ENCODE measurements at places on chromosomes 6 and 20. TPM values are rescaled to one million over a fixed set of nuclear protein-coding genes. Genes with fewer than 3 reads are reported as not detected.
A peak's percentile ranks its signal among the peaks of the same experiment; 100 is the strongest.

The CLVS2 gene
- polyA plus RNA-seq = not detected

The AVP gene
- polyA plus RNA-seq = not detected

The COX4I2 gene
- polyA plus RNA-seq = not detected

The ENPP4 gene
- 26.0 TPM for polyA plus RNA-seq

The F13A1 gene
- polyA plus RNA-seq = 16.0 TPM

The LY6G5B gene
- polyA plus RNA-seq = 0.47 TPM

The DNAAF9 gene
- not detected for polyA plus RNA-seq

The CAGE1 gene
- polyA plus RNA-seq = not detected

DNA sequence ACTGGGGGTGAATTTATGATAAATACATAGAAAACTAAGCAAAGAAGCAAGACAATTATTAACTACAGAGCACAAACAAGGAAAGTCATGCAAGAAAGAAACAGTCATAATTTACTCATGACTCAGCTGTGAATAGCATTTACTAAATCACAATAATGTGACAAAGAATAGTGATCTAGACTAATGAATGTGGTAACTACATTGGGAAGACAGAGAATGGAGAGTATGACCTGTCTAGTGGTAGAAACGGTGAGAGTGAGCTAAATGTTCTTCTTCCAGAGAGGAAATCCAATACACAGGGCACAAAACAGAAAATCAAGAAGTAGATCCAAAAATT is 153.5 kb upstream of the DST start:
- no peak overlapping the region for H3K4me3 ChIP-seq
- H3K27me3 ChIP-seq = peaks cover 6% of the 10 kb centered on the region
- H3K27ac ChIP-seq = no peak overlapping the region

DNA sequence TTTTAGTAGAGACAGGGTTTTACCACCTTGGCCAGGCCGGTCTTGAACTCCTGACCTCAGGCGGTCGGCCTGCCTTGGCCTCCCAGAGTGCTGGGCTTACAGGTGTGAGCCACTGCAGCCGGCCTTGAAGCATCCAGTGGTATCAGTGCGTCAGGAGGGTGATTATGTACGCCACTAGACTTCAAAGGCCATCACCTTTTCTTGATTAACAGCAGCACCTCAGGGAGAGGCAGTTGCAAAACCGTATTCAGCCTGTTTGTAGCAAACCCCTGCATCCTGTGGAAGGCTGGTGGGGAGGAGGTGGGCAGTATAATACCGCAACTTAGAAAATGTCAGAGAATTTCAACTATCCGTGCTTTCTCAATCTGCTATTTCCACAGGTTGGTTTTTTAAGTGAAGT is 27.3 kb upstream of the SHLD1 start:
- H3K36me3 ChIP-seq = peaks cover 3% of the 10 kb centered on the region
- peaks cover 7% of the 10 kb centered on the region for H3K27me3 ChIP-seq
- peak; percentile 11 for DNase-seq
- peak overlapping the region; percentile 48 for H3K27ac ChIP-seq

- H3K36me3 ChIP-seq = peaks cover 4% of the 10 kb centered on the region
- peak overlapping the region; percentile 99 for H3K4me3 ChIP-seq
- H3K4me1 ChIP-seq = peaks cover 73% of the 10 kb centered on the region
- peak overlapping the region; percentile 89 for H3K27ac ChIP-seq
- no peak for DNase-seq
Measured at GRCh38 chr6:111870051-111870741, 3.1 kb downstream of the FYN start.

DNA sequence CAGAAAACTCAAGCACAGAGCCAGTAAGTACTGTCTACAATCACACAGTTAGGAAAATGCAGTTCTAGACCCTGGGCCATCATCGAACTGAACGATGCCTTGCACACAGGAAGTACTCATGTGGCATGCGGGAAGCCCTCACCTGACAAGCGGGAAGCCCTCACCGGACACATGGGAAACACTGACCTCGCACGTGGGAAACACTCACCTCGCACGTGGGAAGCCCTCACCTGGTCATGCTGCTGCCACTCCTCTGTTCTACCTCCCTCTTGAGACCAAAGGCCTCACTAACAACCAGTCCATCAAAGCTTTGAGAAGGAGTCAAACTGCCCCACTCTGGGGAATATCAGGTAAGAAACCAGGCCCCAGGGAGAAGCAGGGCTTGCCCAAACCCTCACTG is 105.6 kb upstream of the PTPRT start:
- no peaks in the 10 kb centered on the region for H3K36me3 ChIP-seq
- H3K4me1 ChIP-seq = no peaks in the 10 kb centered on the region
- no peak overlapping the region for H3K27ac ChIP-seq

GRCh38 chr6:106090001-106090400 is 3.9 kb downstream of the PRDM1 start:
- H3K4me3 ChIP-seq = peak overlapping the region; percentile 76
- DNase-seq = peak; percentile 48
- H3K36me3 ChIP-seq = no peaks in the 10 kb centered on the region
- H3K27me3 ChIP-seq = peaks cover 2% of the 10 kb centered on the region

- H3K36me3 ChIP-seq = no peaks in the 10 kb centered on the region
- peak overlapping the region; percentile 75 for H3K4me3 ChIP-seq
- H3K4me1 ChIP-seq = peaks cover 45% of the 10 kb centered on the region
- peak; percentile 80 for DNase-seq
Measured at GRCh38 chr6:43924222-43924702, 154.3 kb downstream of the VEGFA start.

- DNase-seq = peak; percentile 57
- H3K27ac ChIP-seq = no peak overlapping the region
- no peak overlapping the region for H3K4me3 ChIP-seq
- no peaks in the 10 kb centered on the region for H3K36me3 ChIP-seq
Measured at GRCh38 chr6:135909737-135910387, 58.4 kb downstream of the PDE7B start.

DNA sequence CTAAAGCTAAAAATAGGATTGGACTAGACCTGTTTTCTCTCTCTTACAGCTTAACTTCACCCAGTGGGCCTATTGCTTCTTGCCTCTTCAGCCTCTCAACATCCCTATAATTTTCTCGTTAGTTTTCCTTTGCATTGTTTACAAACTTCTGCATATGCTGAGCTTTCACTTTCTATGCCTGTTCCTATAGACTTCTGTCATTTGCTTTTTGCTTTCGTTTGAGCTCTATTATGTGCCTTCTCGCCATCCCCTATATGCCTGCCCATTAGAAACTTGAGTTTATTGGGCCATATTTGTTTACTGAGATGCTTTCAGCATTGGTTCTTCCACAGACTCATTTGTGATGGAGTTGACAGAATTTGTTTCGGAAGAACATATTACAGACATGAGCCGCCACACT is 40.9 kb downstream of the NCOA7 start:
- H3K27ac ChIP-seq = peak overlapping the region; percentile 89
- peak overlapping the region; percentile 81 for H3K4me3 ChIP-seq
- DNase-seq = peak; percentile 51
- H3K4me1 ChIP-seq = peaks cover 84% of the 10 kb centered on the region
- H3K27me3 ChIP-seq = peaks cover 9% of the 10 kb centered on the region

- H3K4me1 ChIP-seq = no peaks in the 10 kb centered on the region
- no peak overlapping the region for H3K27ac ChIP-seq
- peaks cover 33% of the 10 kb centered on the region for H3K27me3 ChIP-seq
- DNase-seq = no peak
- H3K36me3 ChIP-seq = no peaks in the 10 kb centered on the region
Measured at GRCh38 chr6:33878562-33878961, 74.8 kb upstream of the MLN start.

DNA sequence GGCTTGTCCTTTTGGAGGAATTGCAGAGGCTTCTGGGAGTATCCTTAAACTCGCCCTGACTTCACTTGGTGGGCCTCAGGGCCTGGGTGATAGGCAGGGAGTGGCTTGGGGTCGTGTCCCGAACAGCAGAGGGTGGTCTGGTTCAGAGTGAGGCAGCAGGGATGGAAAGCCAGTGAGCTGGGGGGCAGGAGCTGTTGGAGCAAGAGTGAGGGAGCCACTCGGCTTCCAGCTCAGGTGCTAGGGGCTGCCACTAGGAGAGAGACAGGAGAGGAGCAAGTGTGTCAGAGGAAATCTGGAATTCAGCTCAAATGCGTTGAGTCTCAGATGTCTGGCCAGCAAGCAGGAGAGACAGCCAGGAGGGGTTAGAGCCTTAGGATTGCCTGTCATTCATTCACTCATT is 85.8 kb downstream of the DLGAP4 start:
- no peak overlapping the region for H3K4me3 ChIP-seq
- H3K27me3 ChIP-seq = peaks cover 1% of the 10 kb centered on the region
- no peak overlapping the region for H3K27ac ChIP-seq
- DNase-seq = no peak
- H3K4me1 ChIP-seq = no peaks in the 10 kb centered on the region

DNA sequence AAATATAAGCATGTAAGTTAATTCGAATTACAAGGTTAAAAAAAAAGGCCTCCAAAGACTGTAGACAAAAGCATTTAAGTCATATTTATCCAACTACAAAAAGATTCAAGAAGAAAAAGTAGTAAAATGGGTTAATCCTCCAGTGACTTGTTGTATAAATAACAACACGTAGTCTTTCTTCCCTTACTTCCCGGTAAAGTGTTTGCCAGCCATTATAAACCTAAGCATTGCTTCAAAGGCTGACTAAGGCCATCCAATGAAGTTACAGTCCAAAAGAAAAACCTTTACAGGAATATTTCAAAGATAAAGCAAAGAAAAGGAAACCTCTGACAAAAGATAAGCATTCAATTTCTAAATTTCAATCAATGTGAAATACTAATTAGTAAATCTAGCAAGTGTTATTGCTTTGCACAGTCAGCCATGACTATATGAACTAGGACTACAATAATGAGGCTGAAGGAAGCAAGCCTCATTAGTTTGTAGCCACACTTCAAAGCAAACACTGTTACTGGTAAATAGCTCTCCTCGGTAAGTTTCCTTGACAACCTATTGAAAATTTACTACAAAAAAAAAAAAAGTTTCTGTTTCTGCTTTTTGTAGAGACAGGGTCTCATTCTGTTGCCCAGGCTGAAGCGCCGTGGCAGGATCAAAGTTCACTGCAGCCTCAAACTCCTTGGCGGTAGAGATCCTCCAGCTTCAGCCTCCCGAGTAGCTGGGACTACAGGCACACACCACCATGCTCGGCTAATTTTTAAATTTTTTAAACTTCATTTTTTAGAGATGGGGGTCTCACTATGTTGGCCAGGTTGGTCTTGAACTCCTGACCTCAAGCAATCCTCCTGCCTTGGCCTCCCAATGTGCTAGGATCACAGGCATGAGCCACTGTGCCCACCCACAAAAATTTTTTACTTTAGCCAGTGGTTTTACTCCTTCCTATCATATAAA is 46.0 kb downstream of the NUDT3 start:
- no peaks in the 10 kb centered on the region for H3K36me3 ChIP-seq
- H3K27ac ChIP-seq = no peak overlapping the region
- DNase-seq = no peak
- H3K27me3 ChIP-seq = peaks cover 3% of the 10 kb centered on the region
- H3K4me1 ChIP-seq = peaks cover 16% of the 10 kb centered on the region

DNA sequence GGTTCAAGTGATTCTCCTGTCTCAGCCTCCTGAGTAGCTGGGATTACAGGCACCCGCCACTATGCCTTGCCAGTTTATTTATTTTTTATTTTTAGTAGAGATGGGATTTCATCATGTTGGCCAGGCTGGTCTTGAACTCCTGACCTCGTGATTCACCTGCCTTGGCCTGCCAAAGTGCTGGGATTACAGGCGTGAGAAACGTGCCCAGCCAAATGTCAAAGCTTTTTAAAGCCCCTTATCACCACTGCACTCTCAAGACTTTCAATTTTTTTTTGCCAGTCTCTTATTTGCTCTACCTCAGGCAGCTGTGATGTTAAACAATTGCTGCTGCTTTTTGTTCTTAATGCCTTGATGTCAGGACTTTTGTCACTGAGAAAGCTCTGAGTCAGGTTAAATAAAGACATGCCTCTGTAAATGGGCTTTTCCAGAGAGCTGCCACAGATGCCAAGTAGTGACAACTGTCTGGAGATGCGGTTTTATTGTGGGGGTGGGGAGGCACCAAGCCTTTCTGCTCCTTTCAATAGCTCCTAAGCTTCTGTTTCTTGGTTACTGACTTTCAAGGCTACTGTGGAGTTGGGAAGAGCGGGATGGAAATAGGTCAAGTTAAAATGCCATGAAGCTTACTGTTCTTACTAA is 29.2 kb downstream of the RSPH3 start:
- no peak for DNase-seq
- no peaks in the 10 kb centered on the region for H3K27me3 ChIP-seq
- no peaks in the 10 kb centered on the region for H3K4me1 ChIP-seq
- H3K27ac ChIP-seq = no peak overlapping the region
- H3K36me3 ChIP-seq = peaks cover 32% of the 10 kb centered on the region

DNA sequence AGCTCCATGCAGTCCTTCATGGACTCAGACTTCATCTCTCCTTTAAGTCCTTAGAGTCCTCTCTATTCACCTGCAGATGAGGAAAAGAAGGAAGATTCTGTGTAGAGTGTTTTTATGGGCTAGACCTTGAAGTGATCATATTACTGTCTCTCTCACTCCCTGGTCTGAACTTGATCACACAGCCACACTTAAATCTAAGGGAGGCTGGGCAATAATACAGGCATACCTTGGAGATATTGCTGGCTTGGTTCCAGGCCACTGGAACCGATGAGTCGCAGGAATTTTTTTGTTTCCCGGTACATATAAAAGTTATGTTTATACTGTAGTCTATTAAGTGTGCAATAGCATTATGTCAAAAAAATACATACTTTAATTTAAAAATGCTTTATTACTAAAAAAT is 59.2 kb upstream of the FOXO3 start:
- DNase-seq = no peak
- no peaks in the 10 kb centered on the region for H3K4me1 ChIP-seq

Measured in immature natural killer cell (primary cell).